NCI-H510A treated with DMSO at 0.1 percent for 48 hours (cell line): ENCODE measurements at places on chromosomes 12 and 14.

DNA sequence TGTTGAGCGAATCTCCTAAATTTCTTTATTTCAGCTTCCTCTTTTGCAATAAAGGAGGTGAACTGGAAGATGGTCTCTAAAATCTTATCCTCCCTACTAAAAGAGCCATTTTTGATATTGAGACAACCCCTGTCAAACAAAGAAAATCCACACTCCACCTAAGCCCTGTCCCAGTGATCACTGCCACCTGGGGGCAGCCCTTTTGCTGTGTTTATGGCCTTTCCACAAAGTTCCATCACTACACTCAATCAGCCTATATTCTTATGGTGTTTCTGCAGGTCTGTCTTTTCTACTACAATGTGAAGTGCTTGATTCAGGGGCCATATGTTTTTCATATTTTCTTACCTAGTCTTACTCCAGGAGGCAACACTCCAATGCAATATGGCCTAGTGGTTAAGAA lies 163.7 kb downstream of the BMP4 start:
- DNase-seq: no peak

- no peak for DNase-seq
These were observed 58.6 kb downstream of the TRHDE start for GRCh38 chr12:72330784-72331183.

GRCh38 chr12:117098361-117099217 lies 627 bp downstream of the TESC start:
- DNase-seq: no peak

DNA sequence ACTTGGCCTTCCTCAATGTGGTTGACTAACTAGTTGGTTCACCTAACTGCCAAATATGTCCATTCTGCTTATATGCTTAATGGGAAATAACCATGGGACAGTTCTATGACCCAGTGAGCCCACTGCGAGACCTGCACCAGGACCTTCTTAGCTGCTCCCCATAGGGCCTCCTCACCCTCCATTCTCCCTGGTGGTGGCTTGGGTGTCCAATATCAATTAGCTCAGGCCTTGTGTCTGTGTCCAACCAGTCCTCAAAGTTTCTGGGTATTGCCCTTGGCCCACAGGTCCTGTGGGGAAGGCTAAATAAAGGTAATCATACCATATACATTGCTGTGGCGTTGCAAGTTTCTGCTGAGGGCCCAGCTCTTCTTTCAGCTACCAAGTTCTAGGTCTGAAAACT lies 228.2 kb downstream of the PCNX1 start:
- DNase-seq: no peak

DNA sequence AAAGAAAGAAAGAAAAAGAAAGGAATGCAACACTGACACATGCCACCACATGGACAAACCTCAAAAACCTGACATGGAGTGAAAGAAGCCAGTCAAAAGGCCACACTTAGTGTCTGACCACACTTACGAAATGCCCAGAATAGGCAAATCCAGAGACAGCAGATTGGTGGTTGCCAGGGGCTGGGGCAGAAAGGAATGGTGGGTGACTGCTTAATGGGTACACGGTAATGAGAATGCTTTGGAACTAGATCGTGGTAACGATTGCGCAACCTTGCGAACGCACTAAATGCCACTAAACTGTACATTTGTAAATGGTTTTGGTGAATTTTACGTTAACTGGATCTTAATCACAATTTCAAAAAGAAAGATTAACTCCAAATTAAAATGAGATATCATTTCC lies 39.5 kb downstream of the SCARB1 start:
- no peak for DNase-seq

- DNase-seq: no peak
These were observed 93.3 kb downstream of the ATP23 start for GRCh38 chr12:58034712-58035111.

- no peak for DNase-seq
These were observed 94.1 kb downstream of the FSCB start for GRCh38 chr14:44412858-44413569.

- DNase-seq: no peak
These were observed 22.2 kb upstream of the GNPTAB start for GRCh38 chr12:101852998-101853397.
